ENCODE measurements at places on chromosomes 16 and 17.

GRCh38 chr17:31631766-31632165, 227.3 kb downstream of the COPRS start:
- no peak for DNase-seq

GRCh38 chr16:61289141-61289540, 747.1 kb downstream of the CDH8 start:
- DNase-seq, result no peak

DNA sequence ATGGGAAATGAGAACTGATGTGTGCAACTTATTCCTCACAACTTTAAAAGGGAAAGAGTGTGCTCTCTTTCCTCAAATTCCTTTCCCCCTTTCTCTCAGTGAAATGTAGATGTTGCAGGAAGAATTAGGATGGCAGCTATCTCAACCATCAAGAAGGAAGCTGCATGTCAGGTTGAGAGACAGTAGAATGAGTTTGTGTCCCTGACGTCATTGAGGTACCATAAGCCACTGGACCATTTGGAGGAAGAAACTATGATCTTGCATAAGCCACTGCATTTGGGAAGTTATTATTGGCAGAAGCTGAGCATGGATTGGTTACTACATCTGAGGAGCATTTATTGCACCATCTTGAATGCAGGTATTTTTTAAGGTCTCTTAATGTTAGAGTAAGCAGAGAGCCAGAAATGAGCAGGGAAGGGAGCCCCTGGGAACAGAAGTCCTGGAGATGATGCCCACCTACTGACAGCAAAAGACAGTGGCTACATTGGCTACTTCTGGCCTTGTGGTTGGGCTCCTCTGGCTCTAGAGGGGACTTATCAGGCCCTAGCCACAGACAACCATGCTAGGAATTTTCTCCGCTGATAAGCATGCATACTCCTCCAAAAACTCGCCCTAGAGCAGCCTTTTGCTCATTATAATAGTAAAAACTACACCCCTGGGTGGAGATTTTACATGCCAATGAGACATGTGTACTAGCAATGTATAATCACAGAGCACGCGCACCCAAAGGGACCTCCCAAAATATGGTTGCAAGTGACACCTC, 249.0 kb upstream of the SALL1 start:
- DNase-seq, result no peak

- DNase-seq, result no peak
Measured at GRCh38 chr17:44830359-44831288, 537 bp upstream of the GJC1 start.

- DNase-seq, result no peak
Measured at GRCh38 chr17:60155815-60156214, 6.0 kb downstream of the CA4 start.

GRCh38 chr16:6020162-6020985, 922.8 kb upstream of the EEF2KMT start:
- DNase-seq, result no peak

- DNase-seq, result no peak
Measured at GRCh38 chr16:11088074-11088730, 143.8 kb downstream of the CLEC16A start.

GRCh38 chr16:89720813-89721545, at the start of the genes VPS9D1 and ZNF276:
TSS of gene VPS9D1 (minus strand) at chr16:89720898. CDS start at chr16:89720861, 37 bp downstream.
TSS of gene ZNF276 (plus strand) at chr16:89721537. CDS start at chr16:89721641, 104 bp downstream.
- DNase-seq, result no peak

- no peak for DNase-seq
Measured at GRCh38 chr17:71192039-71192555, 928.7 kb upstream of the SOX9 start.

DNA sequence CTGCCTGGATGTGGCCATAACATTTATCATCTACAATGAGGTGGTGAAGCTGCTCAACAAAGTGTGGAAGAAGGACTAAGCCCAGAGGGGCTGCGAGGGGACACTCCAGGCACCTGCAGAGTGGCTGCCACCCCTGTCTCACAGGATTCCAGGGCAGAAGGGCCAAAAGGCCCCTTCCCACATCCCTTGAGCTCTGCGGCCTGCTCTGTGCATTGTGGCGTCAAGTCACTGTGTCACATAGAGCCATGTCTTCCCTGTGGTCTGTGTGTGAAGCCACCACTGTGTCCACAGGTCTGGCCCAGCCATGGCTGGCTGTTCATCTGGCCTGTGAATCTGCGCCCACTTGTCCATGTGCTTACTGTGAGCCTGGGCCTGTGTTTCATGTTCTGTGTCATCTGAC, 1714.6 kb downstream of the TP53TG3F start:
- DNase-seq, result no peak

- no peak for DNase-seq
Measured at GRCh38 chr17:47686664-47687327, 7.2 kb upstream of the TBKBP1 start.

DNA sequence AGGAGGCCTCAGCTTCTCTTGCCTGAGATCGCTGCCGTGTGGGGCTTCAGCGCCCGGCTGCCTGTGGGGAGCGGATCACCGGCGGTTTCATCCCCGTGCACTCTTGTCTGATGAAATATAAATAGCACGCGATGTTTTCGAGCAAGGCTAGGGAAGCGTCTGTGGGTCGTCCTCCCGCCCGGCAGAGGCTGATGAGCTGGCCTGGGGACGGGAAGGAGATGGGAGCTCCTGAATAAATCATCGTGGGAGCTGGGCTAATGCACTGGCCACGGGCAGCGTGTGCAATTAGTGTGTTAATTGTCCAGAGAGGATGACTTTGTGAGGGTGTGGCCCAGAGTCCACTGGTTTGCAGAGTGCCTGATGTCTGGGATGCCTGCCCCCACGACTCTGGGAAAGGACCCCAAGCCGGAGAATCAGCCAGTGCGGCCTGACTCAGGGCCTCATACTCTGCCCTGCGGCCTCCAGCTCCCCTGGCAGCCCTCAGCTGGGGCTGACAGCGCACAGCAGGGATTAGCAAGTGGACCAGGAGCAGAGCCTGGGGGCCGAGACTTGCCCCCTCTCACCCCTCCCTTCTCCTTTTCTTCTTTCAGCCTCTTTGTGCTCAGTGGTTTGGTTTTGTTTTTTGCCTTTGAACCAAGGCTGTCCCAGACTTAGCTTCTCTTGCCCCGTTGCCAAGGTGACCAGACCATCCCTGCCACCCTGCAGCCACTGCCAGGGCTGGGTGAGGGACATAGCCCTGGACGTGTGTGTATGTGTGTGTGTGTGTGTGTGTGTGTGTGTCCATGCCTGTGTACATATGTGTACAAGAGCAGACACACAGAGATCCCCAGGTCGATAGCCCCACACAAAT, 21.4 kb downstream of the KCNJ12 start:
- peak; percentile 78 for DNase-seq

- DNase-seq, result peak; percentile 56
Measured at GRCh38 chr17:81898029-81898866, 3.8 kb upstream of the NPB start.

DNA sequence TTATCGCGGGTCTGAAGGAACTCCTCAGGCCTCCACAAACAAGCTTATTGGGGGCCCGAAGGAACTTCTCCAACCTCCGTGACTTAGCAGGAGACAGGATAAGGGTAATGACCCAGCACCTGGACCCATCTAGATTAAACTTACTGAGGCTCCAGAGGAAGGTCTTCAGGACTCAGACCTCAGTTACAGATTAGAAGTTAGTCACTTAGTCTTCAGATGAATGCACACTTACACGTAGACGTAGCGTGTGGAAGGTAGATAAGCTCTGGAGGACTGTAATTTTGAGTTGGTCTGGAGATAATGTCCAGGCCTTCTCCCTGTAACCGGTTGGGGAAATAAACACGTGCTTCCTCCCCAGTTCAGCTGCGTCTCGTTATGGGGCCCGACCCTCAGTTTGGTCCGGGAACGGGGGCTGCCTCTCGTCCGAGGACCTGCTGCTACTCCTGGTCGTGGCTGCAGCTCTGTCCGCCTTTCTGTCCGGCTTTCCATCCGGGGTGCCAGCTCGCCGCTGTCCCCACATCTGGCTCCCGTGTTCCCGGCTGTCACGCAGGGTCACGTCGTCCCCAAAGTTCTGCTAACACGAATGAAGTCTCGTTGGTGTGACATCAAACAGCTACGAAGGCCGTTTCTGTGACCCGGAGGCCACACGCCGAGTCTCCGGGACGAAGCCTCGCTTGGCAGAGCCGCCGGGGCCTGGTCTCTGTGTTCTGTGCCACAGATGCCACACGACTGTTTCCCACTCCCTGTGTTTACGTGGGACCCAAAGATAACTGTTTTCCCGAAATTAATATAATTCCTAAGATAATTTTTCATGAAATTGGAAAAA, 11.8 kb upstream of the SECTM1 start:
- no peak for DNase-seq

- DNase-seq, result no peak
Measured at GRCh38 chr17:63447471-63448009, 1.4 kb upstream of the CYB561 start.

GRCh38 chr16:75624921-75625334, 1.8 kb upstream of the ADAT1 start:
- DNase-seq, result no peak

- no peak for DNase-seq
Measured at GRCh38 chr16:86651823-86652222, 73.5 kb downstream of the FOXL1 start.

DNA sequence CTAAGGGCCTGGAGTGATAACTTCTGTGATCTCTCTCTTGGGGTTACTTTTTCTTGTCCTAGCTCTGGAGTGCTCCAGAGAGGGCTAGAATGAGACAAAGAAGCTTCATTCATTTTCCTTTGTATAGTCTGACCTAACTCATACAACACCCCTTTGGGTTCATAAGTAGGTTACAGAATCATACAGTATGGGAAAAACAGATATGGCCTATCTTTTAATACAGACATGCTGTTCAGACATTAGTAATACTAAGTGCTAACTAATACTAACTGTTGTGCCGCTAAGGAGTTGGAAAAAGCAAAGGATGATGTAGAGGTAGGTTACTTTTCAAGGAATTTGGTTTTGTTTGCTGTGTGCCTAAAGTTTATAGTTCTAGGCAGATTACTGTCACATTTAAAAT, 84.7 kb downstream of the NLK start:
- no peak for DNase-seq

- DNase-seq, result no peak
Measured at GRCh38 chr17:977166-977565, 2.4 kb downstream of the NXN start.

GRCh38 chr17:44222112-44222869, 2.8 kb upstream of the UBTF start:
- DNase-seq, result no peak

DNA sequence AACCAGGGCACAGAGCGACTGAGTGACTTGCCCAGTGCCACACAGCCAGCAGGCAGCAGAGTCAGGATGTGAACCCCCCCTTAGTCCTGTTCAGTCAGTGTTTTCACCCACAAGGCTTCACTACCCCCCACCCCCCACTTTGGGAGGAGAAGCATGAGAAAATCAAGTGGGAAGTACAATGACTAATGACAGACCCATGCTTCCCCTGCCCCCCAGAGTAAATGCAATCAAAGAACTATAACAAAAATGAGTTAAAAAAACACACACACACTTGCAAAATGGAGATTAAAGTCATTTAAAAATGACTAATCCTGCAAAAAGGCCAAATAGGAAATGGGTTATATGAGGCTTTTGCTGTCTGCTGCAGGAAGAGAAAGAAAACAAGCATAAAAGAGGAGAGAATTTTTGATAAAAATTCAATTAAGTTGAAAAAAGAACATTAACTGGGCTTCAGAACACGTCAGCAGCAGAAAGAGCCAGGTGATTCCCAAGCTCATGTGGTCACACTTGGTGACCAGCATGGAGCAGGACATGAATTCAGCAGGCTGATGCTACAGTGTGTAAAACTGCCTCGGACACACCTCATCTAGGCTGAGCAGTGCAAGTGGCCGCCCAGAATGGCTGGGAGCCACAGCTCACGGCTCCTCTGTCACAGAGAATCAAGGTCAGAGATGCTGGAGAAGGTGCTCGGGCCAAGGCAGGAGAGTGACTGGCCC, 212.3 kb downstream of the ZNF423 start:
- DNase-seq, result no peak

GRCh38 chr17:77503293-77503655, 362.5 kb downstream of the SEC14L1 start:
- DNase-seq, result no peak

DNA sequence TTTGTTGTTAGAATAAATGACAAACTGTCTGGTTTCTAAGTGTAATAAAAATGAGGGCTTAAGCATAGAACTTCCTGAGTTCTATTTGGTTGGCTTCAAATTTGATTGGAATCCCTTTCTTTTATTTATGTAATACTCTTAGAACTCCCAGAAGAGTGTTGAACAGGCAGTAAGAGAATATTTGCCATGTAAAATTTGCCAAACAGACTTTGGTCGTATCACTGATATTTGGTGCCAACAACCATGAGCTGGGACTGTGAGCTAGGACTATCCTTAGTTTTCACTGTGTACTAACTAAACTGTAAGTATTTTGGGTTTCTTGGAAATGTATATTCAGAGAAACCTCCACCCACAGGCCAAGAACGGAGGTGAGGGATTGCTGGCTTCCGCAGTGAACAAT, 971.2 kb upstream of the SOX9 start:
- DNase-seq, result no peak

DNA sequence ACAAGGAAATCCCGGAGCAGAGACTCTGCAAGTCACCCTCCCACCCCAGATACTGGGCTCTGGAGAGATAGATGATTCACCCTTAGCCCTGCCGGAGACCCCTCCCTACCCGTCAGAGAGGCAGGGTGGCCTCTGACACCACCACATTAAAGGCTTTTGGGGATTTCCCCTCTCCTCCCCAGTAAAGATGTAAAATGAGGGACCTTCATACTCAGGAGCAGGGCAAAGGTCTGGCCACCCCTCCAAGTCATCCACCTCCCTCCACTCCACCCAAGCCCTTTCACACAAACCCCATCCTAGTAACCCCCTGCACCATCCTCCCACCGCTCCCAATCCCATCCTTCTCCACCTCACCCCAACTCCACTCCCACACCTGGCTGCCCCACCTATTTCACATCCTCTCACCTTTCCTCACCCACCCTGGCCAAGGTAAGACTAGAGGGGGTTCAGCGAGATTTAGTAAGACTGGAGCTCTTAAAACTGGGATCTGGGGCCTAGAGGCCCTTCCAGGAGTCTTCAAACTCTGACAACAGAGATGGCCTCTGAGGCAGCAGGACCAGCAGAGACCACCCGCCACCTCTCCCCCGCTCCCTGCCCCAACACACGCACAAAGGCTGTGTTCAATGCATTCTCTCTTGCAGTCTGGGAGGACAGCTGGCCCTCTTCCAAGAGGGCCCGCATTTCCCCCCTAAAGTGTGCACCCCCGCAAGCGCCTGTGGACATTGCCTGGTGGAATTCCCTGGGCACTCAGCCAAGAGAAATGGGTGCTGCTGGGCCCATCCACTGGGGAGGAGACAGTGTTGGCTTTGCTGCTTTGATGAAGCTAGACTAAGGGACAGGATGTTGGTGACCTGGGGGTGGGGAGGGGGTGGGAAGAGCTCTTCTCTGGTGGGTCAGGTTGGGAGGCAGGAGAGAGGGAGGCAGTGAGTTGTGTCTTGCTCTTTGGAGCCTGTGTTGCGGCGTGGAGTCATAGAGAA, 1.1 kb downstream of the ABAT start:
- no peak for DNase-seq

GRCh38 chr17:42402117-42402516, 13.9 kb upstream of the STAT3 start:
- no peak for DNase-seq

DNA sequence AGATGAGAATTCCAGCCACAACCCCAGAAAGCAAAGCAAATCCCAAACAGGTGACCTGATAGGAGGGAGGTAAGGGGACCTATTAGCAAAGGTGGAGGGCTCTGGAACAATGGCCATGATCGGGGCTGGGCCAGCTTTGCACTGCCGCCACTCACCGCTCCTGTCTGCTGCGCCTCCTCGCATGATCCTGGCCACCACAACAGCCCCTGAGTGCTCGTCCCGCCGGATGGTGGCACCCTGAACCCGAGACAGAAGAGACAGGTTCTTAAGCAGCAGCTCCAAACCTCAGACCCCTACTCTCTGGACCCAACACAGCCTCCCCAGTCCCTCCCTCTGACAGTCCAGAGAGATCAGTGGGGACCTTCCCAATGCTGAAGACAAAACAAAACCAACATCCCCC, 5.3 kb downstream of the MPP3 start:
- no peak for DNase-seq
